ENCODE measurements at places on chromosomes 4 and X.

- H3K27ac ChIP-seq: no peak overlapping the region
- H3K36me3 ChIP-seq: no peaks in the 10 kb centered on the region
- DNase-seq: no peak
- H3K27me3 ChIP-seq: no peaks in the 10 kb centered on the region
- no peak overlapping the region for H3K4me3 ChIP-seq
Measured at GRCh38 chrX:149312988-149313387, 192.1 kb downstream of the IDS start.

GRCh38 chr4:182288534-182288933, 45.3 kb downstream of the TENM3 start:
- peaks cover 8% of the 10 kb centered on the region for H3K36me3 ChIP-seq
- H3K4me1 ChIP-seq: no peaks in the 10 kb centered on the region
- no peak overlapping the region for H3K27ac ChIP-seq
- no peak overlapping the region for H3K4me3 ChIP-seq
- no peak for DNase-seq
- H3K27me3 ChIP-seq: no peaks in the 10 kb centered on the region

DNA sequence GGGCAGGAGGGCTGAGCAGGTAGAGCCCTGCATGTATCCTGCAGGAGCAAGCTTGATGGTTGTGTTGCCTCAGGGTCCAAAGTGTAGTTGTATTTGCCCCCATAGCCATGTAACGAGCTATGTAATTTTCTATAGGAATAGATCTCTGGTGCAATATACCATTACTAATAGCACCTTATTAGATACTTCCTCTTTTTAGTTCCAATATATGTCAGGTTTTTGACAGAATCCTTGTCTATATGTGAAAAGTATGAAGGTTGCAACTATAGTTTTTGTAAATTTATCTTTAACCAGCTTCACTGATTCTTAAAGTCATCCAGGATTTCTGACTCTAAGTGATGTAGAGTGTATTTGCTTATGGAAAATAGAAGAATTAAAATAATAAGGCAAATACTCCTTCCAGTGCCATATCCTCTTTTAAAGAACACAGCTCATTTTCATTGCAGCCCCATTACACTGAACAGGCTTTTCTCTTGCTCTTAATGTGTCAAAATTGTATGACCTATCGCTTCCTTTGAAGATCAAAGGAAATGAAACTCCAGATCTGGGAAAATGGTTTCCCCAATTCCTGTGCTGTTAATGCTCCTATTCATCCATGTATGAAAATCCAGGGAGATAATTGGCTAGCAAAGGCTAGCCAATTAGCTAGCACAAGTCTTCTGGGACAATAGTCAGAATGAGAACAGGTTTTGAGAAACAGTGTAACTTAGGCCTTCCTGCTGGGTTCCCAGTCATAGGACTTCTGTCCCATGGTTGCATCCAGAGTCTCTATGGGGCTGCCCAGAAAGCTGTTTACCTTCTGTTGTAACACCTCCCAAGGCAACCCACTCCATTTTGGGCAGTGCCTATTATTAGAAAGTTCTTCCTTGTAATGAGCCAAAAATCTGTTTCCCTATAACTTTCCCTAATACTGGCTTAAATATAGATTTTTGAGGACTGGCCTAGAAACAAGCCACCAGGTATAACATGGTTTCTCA, 90.6 kb downstream of the TSPAN7 start:
- H3K4me3 ChIP-seq: no peak overlapping the region
- no peaks in the 10 kb centered on the region for H3K36me3 ChIP-seq
- no peaks in the 10 kb centered on the region for H3K4me1 ChIP-seq
- H3K27me3 ChIP-seq: no peaks in the 10 kb centered on the region
- DNase-seq: no peak

GRCh38 chr4:4730249-4730648, 129.2 kb upstream of the MSX1 start:
- H3K36me3 ChIP-seq: peaks cover 19% of the 10 kb centered on the region
- no peaks in the 10 kb centered on the region for H3K27me3 ChIP-seq
- H3K4me3 ChIP-seq: no peak overlapping the region

GRCh38 chr4:65139998-65140397, 530.3 kb downstream of the EPHA5 start:
- no peak for DNase-seq
- no peaks in the 10 kb centered on the region for H3K4me1 ChIP-seq
- peaks cover 8% of the 10 kb centered on the region for H3K36me3 ChIP-seq
- no peaks in the 10 kb centered on the region for H3K27me3 ChIP-seq
- H3K4me3 ChIP-seq: no peak overlapping the region
- no peak overlapping the region for H3K27ac ChIP-seq

DNA sequence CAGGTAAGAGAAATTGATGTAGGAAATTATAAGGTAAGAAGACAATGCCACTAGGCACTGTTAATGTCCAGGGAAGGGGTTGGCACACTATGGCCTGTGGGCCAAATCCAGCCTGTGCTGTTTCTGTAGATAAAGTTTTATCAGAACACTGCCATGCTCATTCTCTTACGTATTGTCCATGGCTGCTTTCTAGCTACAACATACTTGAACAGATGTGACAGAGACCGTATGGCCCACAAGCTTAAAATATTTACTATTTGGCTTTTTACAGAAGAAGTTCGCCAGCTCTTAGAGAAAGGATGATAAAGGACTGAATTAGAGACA, 168.0 kb downstream of the CDS1 start:
- no peaks in the 10 kb centered on the region for H3K27me3 ChIP-seq
- DNase-seq: no peak
- peaks cover 10% of the 10 kb centered on the region for H3K36me3 ChIP-seq
- no peaks in the 10 kb centered on the region for H3K4me1 ChIP-seq

DNA sequence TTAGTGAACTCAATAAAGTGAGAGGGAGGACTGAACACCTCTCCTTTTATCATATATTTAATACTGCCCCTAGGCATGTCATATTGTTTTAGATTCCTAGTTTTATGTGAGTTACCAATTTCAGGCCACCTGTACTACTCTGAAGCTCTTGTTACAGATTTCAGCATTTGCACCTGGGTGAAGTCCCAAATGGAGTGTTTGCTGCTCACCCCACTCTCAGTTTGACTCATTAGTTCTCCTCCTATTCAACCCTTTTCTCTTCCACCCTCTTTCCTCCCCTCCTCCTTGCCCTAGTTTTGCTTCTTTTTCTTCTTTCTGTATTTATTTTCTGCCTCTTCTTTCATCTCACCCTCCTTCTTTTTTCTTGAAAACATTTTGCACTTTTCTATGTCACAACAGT, 1852.2 kb upstream of the IGFBP7 start:
- no peak for DNase-seq
- no peak overlapping the region for H3K27ac ChIP-seq
- no peaks in the 10 kb centered on the region for H3K4me1 ChIP-seq
- H3K36me3 ChIP-seq: no peaks in the 10 kb centered on the region
- no peaks in the 10 kb centered on the region for H3K27me3 ChIP-seq

GRCh38 chrX:40931921-40932320, 153.3 kb upstream of the USP9X start:
- no peak overlapping the region for H3K4me3 ChIP-seq
- H3K4me1 ChIP-seq: peaks cover 10% of the 10 kb centered on the region

GRCh38 chr4:24456431-24456830, 127.9 kb downstream of the DHX15 start:
- peaks cover 5% of the 10 kb centered on the region for H3K27me3 ChIP-seq
- no peak overlapping the region for H3K4me3 ChIP-seq
- no peaks in the 10 kb centered on the region for H3K4me1 ChIP-seq
- no peak overlapping the region for H3K27ac ChIP-seq

DNA sequence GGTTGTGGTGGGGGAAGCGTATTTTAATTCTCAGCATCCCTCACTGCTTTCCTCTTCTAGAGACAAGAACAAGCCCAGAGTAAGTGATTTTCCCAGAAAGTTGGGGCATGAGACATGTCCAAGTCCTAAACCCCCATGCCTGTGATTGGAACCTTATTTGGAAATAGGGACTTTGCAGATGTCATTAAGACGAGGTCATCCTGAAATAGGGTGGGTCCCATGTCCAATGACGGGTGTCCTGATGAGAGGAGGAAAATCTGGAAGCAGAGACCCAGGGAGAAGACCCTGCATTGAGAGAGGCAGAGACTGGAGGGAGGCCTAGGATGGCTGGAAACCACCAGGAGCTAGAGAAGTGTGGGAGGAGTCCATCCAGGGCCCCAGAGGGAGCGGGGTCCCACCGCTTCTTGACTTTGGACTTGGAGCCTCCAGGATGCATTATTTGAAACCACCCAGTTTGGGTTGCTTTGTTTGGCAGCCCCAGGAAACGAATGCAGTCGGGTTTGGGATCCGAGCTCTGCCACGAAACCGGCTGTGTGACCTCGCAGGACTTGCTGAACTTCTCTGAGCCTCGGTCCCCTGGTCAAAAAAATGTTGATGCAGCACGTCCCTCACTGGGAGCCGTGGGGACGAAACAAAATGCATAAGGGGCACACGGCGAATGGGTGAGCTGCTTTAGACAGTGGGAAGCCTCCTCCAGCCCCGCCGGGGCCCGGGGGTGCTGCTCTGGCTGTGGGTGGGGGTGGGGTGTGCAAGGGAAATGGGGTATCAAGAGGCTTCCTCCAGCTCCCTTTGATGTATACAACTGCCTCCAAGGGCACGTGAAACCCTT, 113.9 kb downstream of the CPZ start:
- no peaks in the 10 kb centered on the region for H3K36me3 ChIP-seq
- peaks cover 26% of the 10 kb centered on the region for H3K4me1 ChIP-seq
- peaks cover 96% of the 10 kb centered on the region for H3K27me3 ChIP-seq
- no peak overlapping the region for H3K27ac ChIP-seq
- H3K4me3 ChIP-seq: no peak overlapping the region
- DNase-seq: no peak

DNA sequence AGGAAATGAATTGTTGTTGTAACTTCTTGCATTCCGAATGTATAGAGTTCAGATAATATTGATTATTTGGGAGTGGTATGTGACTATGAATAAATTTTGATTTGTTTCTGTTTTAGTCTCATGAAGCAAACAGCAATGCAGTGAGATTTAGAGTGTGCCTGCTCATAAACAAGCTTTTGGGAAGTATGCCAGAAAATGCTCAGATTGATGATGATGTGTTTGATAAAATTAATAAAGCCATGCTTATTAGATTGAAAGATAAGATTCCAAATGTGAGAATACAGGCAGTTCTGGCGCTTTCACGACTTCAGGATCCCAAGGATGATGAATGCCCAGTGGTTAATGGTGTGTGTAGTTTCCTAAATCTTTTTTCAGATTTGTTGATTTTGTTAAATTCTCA, 2.0 kb downstream of the NCAPG start:
- H3K4me3 ChIP-seq: peak overlapping the region; percentile 97
- no peak overlapping the region for H3K27ac ChIP-seq
- H3K27me3 ChIP-seq: no peaks in the 10 kb centered on the region
- peaks cover 52% of the 10 kb centered on the region for H3K4me1 ChIP-seq
- H3K36me3 ChIP-seq: peaks cover 10% of the 10 kb centered on the region

GRCh38 chr4:141330616-141331015, 109.9 kb downstream of the ZNF330 start:
- no peak for DNase-seq
- H3K27ac ChIP-seq: no peak overlapping the region
- H3K4me1 ChIP-seq: peaks cover 7% of the 10 kb centered on the region
- no peak overlapping the region for H3K4me3 ChIP-seq

DNA sequence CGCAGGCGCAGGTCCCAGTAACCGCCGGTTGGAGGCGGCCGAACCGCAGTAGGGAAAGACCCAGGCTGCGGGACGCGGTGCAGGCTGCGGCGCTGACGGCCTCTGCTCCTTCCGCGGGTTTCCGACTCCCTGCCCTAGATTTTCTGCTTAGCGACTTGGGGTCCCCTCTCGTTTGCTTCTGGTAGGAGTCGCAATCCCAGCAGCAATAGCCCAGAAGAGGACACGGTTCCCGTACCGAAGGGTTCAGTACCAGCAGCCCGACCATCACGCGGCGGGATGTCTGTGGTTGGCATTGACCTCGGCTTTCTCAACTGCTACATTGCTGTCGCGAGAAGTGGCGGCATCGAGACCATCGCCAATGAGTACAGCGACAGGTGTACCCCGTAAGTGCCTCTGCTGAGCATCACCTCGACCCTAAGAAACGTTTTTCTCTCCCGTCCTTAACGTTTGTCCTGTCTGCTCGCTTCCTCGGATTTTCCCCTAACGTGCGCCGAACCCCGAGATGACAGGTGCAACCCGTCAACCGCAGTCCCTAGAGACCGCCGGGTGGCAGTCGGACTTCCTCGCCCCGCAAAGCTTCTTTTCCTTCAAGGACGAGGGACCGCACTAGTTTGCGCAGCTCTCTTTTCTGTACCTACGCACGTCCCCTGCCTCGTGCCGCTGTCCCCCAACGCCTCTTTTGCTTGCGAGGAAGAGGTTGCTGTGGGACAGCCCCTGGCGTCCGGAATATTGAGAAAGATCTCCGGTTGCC, at the start of gene HSPA4L:
Gene HSPA4L, plus strand, starts transcription at position 48 of the 751 bp plus-strand sequence. Its CDS starts 229 bp downstream, at position 277.
- DNase-seq: no peak
- no peaks in the 10 kb centered on the region for H3K36me3 ChIP-seq
- H3K27me3 ChIP-seq: peaks cover 36% of the 10 kb centered on the region
- peaks cover 20% of the 10 kb centered on the region for H3K4me1 ChIP-seq

GRCh38 chr4:52915191-52915590, 53.1 kb downstream of the RASL11B start:
- no peaks in the 10 kb centered on the region for H3K36me3 ChIP-seq
- no peak overlapping the region for H3K4me3 ChIP-seq
- H3K27ac ChIP-seq: no peak overlapping the region

- no peak overlapping the region for H3K4me3 ChIP-seq
- DNase-seq: no peak
- no peaks in the 10 kb centered on the region for H3K27me3 ChIP-seq
- no peak overlapping the region for H3K27ac ChIP-seq
- peaks cover 23% of the 10 kb centered on the region for H3K36me3 ChIP-seq
- no peaks in the 10 kb centered on the region for H3K4me1 ChIP-seq
Measured at GRCh38 chrX:123607806-123608205, 125.0 kb downstream of the THOC2 start.

DNA sequence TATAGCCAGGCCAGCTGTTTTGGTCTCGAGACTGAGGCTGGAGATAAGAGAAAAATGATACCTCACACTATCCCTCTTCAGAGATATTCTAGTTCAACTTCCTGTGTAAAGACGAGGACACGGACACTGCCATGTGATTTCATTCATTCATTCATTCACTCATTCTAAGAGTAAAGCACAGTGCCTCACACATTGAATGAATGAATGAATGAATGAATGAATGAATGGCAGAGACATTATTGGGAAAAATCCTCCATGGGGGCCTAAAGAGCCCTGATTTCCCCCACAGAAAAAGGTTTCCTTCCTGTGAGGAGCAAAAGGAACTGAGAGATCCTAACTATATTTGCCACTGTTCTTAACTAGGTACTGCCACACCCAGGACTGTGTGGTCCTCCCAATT, 183.4 kb upstream of the MAP3K15 start:
- H3K4me3 ChIP-seq: no peak overlapping the region
- no peaks in the 10 kb centered on the region for H3K27me3 ChIP-seq
- no peaks in the 10 kb centered on the region for H3K36me3 ChIP-seq
- no peak for DNase-seq
- H3K27ac ChIP-seq: no peak overlapping the region
- H3K4me1 ChIP-seq: no peaks in the 10 kb centered on the region

- H3K4me1 ChIP-seq: no peaks in the 10 kb centered on the region
- DNase-seq: no peak
Measured at GRCh38 chr4:66451741-66452140, 781.5 kb upstream of the EPHA5 start.

All from neural crest cell (in vitro differentiated cells).